ENCODE measurements at places on chromosomes 16 and 17. TPM values are rescaled to one million over a fixed set of nuclear protein-coding genes. Genes with fewer than 3 reads are reported as not detected.

Gene NCBP3
- 49.2 TPM for total RNA-seq

Gene EFNB3
- 14.4 TPM for total RNA-seq

Gene CX3CL1
- 4.4 TPM for total RNA-seq

DNA sequence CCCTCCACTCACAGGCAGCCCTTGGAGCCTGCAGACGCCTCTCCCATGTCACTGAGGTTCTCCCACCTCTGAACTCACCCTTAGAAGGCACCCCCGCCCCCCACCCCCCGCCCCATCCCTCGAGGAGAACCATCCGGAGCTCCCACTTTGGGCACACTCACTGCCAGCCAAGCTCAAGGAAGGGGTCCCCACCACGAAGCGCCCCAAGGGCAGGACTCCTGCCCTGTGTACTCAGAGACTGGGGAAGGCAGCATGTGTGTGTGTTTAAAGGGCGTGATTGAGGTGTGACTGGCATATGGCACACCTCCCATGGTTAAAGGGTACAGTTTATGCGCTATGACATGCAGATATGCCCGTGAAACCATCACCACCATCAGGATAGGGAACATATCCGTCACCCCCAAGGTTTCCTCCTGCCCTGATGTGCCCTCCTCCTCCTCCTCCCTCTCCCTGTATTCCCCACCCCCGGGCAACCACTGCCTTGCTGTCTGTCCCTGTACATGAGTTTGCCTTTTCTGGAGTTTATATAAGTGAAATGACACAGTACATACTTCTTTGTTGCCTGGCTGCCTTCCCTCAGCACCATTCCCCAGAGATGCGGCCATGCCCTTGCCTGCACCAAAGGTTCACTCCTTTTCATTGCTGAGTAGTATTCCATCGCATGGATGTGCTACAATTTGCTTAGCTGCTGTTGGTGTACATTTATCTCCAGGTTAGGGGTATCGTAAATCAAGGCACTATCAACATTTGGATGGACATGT lies 14.0 kb upstream of the RBFOX3 start:
- no peak for DNase-seq

GRCh38 chr16:9033125-9033830 lies 58.2 kb upstream of the HAPSTR1 start:
- DNase-seq, result peak; percentile 41

- DNase-seq, result no peak
These were observed 124.1 kb downstream of the CMIP start for GRCh38 chr16:81568749-81569087.

GRCh38 chr17:14333506-14333905 lies 32.6 kb downstream of the HS3ST3B1 start:
- DNase-seq, result no peak

- no peak for DNase-seq
These were observed 34.8 kb downstream of the VAC14 start for GRCh38 chr16:70766176-70766575.

DNA sequence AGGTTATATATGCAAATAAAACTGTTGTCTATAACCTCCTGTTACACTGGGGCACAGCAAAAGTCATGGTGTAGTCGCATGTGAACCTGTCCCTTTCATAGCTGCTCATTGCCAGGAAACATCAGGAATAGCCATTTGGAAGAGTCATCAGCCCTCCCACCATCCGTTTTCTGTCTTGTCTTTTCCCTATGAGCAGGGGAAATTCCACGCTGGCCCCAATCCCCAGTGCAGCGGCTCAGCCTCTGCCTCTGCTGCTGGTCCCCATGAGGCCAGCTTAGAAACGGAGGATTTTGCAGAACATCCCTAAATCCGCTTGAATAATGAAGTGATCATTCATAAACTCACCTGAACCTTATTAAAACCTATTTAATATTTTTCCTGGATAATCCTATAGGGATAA lies 10.5 kb downstream of the MAPT start:
- DNase-seq, result no peak

- no peak for DNase-seq
These were observed 39.6 kb upstream of the ZKSCAN2 start for GRCh38 chr16:25297151-25297787.

DNA sequence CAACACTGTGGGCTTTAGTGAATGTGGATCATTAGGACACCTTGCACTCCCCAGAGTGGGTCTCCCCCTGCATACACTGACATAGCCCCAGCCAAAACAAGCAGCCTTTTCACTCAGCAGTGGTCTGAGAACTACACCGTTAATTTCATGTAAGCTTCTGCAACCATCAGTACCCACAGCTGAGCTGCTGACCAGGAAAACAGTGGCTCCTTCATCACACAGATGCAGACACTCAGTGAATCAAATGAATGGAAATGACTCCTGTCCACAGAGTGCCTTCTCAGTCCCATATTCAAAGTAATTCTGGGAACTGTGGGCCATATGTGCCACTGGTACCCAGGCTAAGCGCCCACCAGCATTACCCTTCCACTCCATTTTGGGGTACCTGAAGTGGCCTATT lies 39.3 kb upstream of the NOL11 start:
- DNase-seq, result no peak

DNA sequence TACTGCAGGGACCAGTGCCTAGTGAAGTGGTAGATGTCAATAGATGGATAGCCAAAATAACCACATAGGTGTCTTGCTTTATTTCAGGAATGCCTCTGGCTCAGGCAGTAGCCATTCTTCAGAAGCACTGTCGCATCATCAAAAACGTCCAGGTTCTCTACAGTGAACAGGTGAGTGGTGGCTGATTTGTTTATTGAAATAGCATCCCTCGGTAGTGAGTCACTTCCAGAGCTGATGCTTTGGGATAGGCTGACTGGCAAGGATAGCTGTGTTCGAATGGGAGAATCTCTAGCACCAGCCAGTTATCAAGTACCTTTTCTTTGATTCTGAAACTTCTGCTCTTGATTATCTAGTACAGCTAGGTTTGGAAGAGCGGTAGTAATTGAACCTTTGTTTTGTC lies 10.3 kb downstream of the PHAF1 start:
- DNase-seq, result no peak

- no peak for DNase-seq
These were observed 17.5 kb upstream of the SPNS2 start for GRCh38 chr17:4480929-4481898.

GRCh38 chr17:41326173-41327145 lies 10.9 kb upstream of the KRTAP17-1 start:
- DNase-seq, result no peak

Measured in cerebellum (tissue), 4 donors.